Frontal cortex (tissue), 4 donors: ENCODE measurements at places on chromosomes 2 and 18.
A peak's percentile ranks its signal among the peaks of the same experiment; 100 is the strongest.

- DNase-seq: no peak
These were observed 590 bp upstream of the CCDC138 start for GRCh38 chr2:108786008-108786353.

DNA sequence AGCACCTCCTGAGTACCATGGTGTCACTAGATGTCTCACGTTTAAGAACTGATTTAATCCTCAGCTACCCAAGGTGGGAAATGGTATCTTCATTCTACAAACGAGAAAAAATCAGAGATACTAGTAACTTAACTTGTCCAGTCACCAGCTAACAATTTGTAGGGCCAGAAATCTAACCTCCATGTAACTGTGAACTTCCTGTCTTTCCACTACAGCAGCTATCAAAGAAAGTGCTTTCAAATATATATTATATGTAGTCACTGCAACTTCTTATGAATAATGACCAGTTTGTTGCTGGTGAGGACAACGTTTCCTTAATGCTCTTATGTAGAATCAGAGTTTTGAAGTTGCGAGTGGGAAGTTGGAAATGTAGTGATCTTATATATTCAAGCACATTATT lies 1.9 kb downstream of the REV1 start:
- DNase-seq: no peak

DNA sequence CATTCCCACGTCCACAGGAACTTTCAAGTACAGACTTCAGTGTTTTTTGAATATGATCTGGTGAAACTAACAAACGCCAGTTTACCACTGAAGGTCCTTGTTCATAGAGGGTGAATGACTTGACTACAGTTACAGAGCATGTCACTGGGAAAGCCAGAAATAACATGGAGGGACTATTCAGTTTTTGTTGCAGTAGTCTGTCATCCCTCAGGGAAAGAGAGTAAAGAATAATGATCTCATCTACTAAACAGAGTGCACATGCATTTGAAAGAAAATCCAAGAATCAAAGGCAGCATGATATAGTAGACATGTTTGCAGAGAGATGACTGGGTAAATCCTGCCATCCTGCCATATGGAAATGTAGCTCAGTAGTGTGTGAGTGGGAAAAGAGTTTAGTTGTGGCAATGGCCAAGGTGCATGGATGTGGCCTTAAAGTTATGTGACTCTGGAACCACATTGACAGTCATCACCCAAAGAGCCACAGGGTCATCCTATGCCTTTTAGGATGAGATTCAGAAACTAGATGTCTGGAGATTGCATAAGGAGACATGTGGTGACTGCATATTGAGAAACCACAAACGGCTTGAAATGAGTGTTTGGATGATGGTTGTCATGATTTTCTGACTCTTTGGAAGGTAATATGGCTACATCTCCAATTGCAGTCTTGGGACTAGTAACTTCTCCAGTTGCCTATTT lies 125.3 kb upstream of the ZEB2 start:
- DNase-seq: no peak

- DNase-seq: no peak
These were observed 109.1 kb downstream of the MCFD2 start for GRCh38 chr2:46806526-46806925.

GRCh38 chr2:147099845-147100244 lies 745.0 kb upstream of the ACVR2A start:
- no peak for DNase-seq

- DNase-seq: no peak
These were observed 5.6 kb downstream of the CPSF3 start for GRCh38 chr2:9428965-9429577.

- DNase-seq: peak; percentile 25
These were observed 69.7 kb upstream of the KCNE4 start for GRCh38 chr2:222982010-222982908.
